ENCODE measurements at places on chromosomes 5 and 9. TPM values are rescaled to one million over a fixed set of nuclear protein-coding genes. Genes with fewer than 3 reads are reported as not detected.

Gene NEUROG1
- not detected for total RNA-seq

- no peak for DNase-seq
Measured at GRCh38 chr5:102625468-102625867, 126.7 kb upstream of the SLCO6A1 start.

GRCh38 chr9:114030364-114030763 is 47.7 kb downstream of the AMBP start:
- DNase-seq, result no peak

Gene LCN9
- total RNA-seq, result not detected

DNA sequence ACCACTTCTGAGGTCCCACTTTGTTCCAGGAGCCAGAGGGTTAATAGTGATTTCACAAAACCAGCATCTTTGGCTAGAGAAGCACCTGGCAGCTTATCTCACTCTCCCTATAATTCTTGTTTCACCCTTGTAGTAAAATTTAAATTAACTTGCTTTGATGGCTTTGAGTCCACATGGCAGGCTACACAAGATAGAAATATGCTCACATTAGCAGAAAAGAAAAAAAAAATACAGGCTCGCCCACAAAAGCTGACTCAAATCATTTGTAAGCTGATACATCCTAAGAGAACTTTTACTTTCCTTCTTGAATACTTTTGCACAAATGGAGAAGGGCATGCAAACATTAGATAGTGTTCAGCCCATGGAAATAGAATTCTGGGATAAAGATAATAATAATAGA is 36.2 kb downstream of the TNFSF15 start:
- DNase-seq, result no peak

All from activated CD8-positive, alpha-beta T cell treated with anti-CD3 and anti-CD28 coated beads for 36 hours (primary cell).